Stimulated activated CD4-positive, alpha-beta T cell treated with anti-CD3 and anti-CD28 coated beads, Interleukin-1b, Interleukin-23, amount 100 ng/mL, for 1 hour (primary cell): ENCODE measurements at places on chromosomes 3 and 15.

GRCh38 chr15:60548101-60548500 lies 69.2 kb upstream of the ICE2 start:
- no peak for DNase-seq

DNA sequence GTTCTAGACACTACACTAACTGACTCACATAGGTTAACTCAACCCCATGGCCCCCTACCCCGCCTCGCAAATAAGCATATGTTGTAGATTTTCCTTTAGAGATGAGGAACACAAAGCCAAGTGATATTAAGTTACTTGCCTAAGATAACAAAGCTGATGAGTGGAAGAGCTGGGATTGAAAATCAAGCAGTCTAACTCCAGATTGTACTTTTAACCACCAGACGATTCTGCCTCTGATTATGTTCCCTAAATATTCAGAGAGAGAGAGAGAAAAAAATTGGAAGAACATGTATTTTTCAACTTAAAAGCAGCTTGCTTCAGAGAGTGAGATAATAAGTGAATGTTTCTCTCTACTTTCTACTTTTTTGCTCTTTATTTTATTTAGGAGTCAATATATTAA lies 66.9 kb upstream of the THBS1 start:
- DNase-seq = no peak

DNA sequence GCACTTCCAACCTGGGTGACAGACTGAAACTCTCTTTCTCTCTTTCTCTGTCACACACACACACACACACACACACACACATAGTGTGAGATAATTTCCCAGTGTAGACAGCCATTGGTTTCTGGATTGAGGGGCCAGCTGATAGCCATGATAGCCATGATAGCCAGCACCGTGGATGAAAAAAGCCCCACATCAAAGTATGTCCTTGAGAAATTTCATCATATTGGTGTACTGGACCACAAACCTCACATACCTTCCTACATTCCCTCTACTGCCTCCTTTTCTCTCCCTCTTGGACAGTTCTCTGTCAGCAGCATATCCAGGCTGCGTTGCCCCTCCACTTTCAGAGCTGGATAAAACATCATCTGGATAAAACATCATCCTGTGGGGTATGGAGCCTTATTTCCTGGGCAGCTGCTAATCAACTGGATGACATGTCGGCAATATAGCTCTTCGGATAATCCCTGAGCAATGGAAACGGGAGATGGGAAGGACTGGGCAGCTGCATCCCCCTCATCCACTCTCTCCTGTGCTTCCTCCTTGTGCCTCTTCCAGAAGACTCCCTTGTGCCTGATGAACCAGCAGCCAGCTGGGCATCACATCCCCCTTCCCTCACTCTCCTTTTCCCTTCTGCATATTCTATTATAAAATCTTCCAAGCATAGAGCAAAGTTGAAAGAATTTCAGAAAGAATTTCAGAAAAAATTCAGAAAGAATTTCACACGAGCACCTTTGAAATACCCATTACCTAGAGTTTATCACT lies 39.3 kb downstream of the GRK7 start:
- DNase-seq = no peak

- DNase-seq = no peak
These were observed 133.8 kb upstream of the MCTP2 start for GRCh38 chr15:94097552-94097951.

GRCh38 chr3:67559029-67559605 lies 95.3 kb downstream of the SUCLG2 start:
- DNase-seq = no peak

DNA sequence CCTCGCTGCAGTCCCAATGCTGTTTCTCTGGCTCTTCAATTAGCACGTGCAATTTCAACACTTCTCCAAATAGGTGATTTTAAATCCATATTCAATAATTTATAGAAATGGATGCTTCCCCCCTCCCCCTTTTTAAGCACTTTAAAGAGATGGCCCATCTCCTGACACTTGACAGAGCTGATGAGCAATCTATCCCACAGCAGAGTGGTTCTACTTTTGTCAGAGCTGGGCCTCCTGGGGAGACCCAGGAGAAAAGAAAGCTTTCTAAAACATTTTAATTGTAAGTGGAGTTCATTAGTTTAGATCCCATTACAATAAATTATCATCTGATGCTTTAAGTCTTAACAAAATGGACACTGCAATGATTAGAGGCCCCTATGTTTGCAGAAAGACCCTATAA lies 127.7 kb downstream of the SHQ1 start:
- DNase-seq = no peak

DNA sequence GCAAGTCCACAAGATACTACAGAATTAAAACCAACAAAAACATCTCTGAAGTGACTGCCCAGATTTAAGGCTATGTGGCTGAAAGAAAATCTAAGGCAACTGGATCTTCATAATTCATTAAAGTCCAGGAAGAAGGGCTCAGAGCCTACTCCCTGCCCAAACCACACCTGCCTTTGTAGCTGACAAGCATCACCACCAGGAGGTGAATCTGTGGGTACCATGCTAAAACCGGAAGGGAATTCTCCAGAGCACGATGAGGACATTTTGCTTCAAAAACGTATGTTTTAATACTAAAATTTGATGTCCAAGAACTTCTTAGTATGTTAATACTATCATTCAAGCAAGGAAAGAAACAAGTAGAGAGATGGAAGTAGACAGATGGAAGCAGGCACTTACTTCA lies 495.9 kb upstream of the NECTIN3 start:
- no peak for DNase-seq

DNA sequence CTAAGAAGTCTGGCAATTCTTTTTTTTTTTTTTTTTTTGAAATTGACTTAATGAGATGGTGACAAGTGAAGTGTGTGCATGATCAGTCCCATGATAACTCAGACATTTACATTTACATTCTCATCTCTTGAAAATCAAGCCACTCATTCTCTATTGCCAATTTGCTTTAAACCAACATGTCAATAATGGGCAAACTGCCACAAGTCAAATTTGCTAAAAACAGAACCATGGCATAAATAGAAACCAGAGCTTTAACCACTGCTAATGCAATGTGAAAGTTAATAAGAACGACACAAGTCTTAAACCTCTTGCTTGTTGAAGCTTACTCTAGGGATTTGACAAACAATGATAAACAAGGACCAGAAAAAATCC lies 12.0 kb upstream of the COL8A1 start:
- no peak for DNase-seq

DNA sequence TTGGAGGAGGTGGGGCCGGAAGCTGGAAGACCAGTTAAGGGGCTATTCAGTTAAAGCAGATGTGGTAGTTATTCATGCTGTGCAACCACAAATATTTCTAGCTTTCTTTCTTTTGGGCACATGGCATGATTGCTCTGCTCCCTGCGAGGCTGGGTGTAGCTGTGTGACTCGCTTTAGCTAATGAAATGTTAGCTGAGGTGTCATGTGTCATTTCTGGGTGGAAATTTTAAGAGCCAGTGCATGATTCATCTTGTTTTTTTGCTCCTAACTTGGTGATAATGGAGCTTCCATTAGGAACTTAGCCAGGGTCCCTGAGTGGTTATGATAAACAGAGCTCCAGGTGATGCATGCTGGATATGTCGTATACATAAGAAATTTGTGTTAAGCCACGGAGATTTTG lies 300.6 kb downstream of the SATB1 start:
- no peak for DNase-seq

GRCh38 chr3:177195242-177195991 lies 1.9 kb downstream of the TBL1XR1 start:
- no peak for DNase-seq

- DNase-seq = no peak
These were observed 200.0 kb upstream of the TOPAZ1 start for GRCh38 chr3:44041726-44042125.

- DNase-seq = peak; percentile 45
These were observed 11.3 kb upstream of the RPL39L start for GRCh38 chr3:187150599-187150998.

DNA sequence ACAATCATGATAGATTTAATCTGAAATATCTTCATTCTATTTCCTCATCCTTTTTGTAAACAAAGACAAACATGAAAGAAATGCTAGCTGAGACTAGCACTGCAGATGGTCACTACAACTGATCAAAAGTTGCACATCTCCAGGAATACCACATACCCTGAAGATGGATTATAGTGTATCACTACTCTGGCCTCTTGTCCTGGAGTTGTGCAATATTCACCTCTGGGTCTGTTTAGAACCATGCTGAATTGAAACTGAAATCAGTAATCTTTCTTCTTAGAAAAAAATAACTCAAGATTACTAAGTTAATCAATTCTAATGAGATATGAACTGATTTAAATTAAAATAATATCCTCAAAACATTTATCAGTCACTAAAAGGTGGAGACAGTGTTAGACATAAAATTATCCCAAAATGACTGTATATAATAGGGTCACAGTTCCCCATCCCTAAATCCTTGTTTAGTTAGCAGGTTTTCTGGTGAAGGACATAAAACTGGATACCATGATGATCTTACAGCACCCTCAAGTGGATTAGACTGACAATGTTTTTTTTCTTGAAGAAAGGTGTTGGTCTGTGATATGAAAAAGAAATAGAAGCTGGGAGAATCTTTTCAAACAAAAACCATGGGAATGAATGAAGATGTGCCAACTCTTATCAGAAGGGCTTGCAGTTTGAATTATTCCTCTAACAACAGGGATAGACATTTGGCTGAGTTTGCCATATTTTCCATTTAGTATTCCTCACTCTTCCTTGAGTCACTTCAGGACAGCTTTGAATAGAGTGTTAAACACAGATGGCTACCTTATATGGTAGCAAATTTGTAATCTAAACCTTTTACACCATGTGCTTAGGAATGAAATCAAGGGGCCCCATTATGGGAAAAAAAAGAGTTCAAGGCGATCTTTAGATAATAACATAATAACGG lies 7.1 kb upstream of the TTC14 start:
- no peak for DNase-seq

GRCh38 chr3:20352546-20353179 lies 166.7 kb upstream of the SGO1 start:
- DNase-seq = no peak

GRCh38 chr15:73593304-73594074 lies 39.7 kb downstream of the NPTN start:
- DNase-seq = no peak

GRCh38 chr3:154970797-154971196 lies 109.3 kb upstream of the MME start:
- DNase-seq = no peak

- no peak for DNase-seq
These were observed 4.1 kb upstream of the SKOR1 start for GRCh38 chr15:67820992-67821783.

GRCh38 chr3:73513260-73513659 lies 111.5 kb downstream of the PDZRN3 start:
- DNase-seq = no peak

DNA sequence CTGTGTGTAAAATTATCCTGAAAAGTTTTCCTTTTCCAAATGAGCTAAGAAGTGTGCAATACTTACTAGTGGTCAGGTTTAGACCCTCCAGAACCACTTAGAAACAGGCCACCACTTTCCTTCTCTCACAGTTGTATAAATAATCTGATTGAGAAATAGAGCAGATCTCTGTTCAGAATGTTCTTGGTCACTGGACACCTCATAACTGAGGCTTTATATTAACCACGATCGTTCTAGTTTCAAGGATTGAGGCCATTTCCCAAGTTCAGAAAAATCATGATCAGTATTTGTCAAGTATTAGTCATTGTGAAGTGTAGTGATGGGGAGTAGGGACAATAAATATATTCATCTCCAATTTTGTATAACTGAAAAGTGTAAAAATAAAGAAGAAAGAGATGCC lies 1.0 kb upstream of the MAP3K13 start:
- DNase-seq = no peak

GRCh38 chr3:172591125-172591605 lies 67.9 kb upstream of the TNFSF10 start:
- DNase-seq = no peak

GRCh38 chr3:47456984-47457383 lies 18.8 kb downstream of the SCAP start:
- no peak for DNase-seq

GRCh38 chr3:189626286-189626685 lies 4.9 kb upstream of the TP63 start:
- DNase-seq = no peak

GRCh38 chr15:85485956-85486567 lies 105.7 kb downstream of the AKAP13 start:
- DNase-seq = peak; percentile 23

DNA sequence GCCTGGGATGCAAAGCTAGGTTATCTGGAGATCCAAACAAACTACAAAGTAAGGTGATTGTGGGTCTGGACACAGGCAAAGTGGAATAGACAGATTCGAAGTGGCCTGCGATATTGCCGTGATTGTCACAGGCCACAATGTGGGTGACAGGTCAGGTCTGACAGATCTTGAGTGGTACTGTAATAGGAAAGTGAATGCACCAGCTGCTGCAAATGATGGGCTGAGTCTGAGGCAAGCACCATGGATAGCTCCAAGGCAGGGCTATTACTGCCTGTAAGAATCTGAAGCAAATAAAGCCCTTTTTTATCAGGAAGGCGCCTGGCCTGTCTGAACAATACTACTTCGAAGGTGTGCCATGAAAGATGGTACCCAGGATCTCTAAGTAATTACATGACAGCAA lies 10.0 kb downstream of the ARMC8 start:
- DNase-seq = no peak

- no peak for DNase-seq
These were observed 7.4 kb upstream of the ANPEP start for GRCh38 chr15:89822026-89822425.

DNA sequence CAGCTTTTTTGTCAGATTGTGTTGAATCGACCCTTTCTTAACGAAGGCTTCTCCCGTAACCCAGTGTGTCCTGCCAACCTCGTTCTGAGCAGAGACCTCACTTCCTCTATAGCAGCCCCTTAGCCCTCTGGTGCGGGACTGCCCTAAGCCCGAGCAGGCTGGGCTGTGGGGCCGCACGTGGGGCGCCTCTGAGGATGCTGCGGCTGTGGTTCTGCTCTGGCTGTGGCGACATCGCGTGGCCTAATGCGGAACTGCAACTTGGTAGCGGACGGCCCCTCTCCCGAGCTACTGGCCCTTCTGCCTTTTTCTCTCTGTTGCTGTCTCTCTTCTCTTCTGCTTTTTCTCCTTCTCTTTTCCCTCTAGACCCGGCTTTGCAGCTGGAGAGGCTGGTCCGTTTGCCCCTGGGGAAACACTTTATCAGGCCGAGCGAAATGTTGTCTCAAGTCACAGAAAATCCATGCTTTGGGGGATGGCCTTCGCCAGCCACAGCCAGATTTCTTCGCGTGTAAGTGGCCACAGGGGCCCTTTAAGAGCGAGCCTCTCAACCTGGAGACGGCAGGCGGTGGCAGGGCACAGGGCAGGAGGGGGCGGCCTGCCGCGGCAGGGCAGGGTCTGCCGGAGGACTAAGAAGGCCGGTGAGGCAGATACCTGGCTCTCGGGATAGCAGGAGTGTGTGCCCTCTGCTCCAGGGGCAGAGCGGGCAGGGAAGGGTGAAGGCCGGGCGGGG lies 19.4 kb upstream of the KIF23 start:
- peak; percentile 85 for DNase-seq

DNA sequence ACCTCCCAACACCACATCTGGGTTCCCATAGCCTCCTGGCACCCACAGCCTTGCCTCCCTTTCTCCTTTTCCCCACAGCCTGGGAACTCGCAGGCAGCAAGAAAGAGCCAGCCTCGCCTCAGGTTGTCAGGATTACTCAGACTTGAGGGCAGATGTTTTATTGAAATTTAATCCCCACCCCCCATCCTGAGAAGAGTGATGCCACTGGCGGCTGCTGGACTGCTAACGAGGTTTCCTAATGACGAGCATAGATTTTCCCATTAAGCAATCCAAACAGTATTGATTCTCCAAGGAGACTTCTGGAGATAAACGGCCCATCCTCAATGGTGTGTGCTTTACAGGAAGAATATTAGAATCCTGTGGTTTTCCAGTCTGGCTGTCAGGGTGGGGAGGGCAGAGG lies 13.7 kb downstream of the SHF start:
- no peak for DNase-seq
